Fibroblast of lung (primary cell): ENCODE measurements at places on chromosomes 4 and X. TPM values are rescaled to one million over a fixed set of nuclear protein-coding genes. Genes with fewer than 3 reads are reported as not detected.

The PNMA5 gene
- total RNA-seq: not detected in 2 replicates

The TRPC5OS gene
- not detected in 2 replicates for total RNA-seq

The DRP2 gene
- under 0.01 and 0.50 TPM in 2 replicates for total RNA-seq

The VSIG4 gene
- not detected in 2 replicates for total RNA-seq

The CXCL6 gene
- total RNA-seq: 0.17 and 0.77 TPM in 2 replicates

The PHF8 gene
- total RNA-seq: 10.8 and 16.7 TPM in 2 replicates

The ADGRL3 gene
- under 0.01 and 0.26 TPM in 2 replicates for total RNA-seq

DNA sequence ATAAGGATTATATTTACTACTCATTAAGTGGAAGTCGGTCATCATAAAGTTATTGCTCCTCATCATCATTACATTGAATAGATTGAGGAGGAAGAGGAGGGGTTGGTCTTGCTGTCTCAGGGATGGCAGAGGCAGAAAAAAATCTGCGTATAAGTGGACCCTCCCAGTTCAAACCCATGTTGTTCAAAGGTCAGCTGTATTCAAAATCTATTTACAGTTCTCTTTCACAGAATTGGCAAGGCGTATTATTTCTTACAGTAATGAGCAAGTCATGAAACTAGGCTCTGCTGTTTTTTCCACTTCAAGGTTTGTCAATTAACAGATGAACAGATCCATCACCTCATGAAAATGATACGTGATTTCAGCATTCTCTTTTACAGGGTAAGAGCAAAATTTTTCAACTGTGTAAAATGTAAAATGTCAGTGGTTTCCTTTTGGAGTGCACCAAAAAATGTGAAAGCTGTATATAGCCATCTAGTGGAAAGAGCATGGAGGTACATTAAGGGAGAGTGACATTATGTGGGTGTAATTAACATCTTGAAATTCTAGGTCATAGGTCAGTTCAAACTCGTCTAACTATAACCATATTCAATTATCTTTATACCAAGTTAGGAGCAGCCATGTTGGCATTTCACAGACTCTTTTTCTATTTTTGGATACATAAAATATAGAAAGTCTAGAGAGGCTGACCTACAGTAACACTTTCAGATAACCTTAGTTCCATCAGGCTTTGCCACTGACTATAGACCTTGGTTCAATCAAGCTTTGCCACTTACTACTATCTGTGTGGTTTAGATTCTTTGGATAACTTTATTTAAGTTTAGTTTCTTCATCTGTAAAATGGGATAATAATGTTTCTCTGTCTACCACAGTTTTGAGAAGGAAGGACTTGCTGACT, 30.1 kb downstream of the NEIL3 start:
- H3K4me3 ChIP-seq: no peak overlapping the region
- H3K36me3 ChIP-seq: no peaks in the 10 kb centered on the region
- peak; percentile 27 for DNase-seq
- no peaks in the 10 kb centered on the region for H3K4me1 ChIP-seq
- H3K27me3 ChIP-seq: no peaks in the 10 kb centered on the region
- H3K27ac ChIP-seq: no peak overlapping the region

DNA sequence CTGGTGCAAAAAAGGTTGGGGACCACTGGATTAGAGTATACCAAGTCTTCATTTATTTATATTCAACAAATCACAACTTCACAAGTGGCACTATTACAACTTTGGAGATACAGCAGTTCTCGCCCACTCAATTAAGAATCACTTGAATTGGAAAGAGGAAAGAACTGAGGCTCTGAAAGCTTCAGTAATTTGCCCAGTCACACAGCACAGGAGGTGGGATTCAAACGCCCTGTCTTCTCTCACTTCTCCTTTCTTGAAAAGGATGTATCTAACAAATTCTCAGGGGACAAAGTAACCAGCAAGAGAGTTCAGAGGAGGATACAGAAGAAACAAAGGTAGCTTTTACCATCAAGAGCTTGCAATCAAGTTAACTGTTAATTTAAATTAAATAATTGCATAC, 12.4 kb downstream of the SMIM14 start:
- DNase-seq: no peak
- H3K4me3 ChIP-seq: no peak overlapping the region
- no peak overlapping the region for H3K27ac ChIP-seq
- H3K36me3 ChIP-seq: no peaks in the 10 kb centered on the region
- no peaks in the 10 kb centered on the region for H3K27me3 ChIP-seq

- H3K27me3 ChIP-seq: no peaks in the 10 kb centered on the region
- H3K4me3 ChIP-seq: no peak overlapping the region
- H3K4me1 ChIP-seq: no peaks in the 10 kb centered on the region
- H3K36me3 ChIP-seq: no peaks in the 10 kb centered on the region
- DNase-seq: no peak
- H3K27ac ChIP-seq: no peak overlapping the region
Measured at GRCh38 chr4:39922399-39922798, 55.3 kb downstream of the PDS5A start.

DNA sequence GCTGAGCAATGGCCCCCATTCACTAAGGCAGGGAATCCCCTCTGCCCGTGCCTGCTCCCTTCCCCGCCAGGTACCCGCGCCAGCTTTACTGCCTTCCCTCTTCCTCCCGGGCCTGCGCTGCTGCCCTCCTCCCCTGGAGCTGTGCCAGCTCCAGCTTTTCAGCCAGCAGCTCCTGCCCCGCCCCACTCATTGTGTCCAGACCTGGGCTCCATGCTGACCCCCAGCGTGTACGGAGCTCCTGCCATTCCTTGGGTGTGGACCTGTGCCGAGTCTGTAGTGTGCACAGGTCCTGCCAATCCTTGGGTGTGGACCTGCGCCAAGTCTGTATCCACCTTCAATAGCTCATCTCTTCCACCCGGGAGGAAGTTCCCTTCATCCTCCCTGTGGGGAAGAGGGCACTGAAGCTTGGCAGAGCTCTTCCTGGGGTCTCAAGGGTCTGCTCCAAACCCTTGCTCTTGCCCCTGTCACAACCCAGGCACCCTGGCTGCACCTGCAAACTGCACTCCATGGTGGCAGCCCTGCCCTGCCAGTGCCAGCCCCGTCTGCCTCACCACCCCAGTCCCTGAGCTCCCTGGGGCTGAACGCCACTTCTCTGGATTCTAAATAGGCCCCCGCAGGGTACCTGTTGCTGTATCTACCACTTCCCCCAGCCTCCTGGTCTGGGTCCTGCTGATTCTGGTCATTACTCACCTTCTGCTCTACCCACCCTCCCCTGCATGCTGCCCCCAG, 63.9 kb downstream of the TRMT44 start:
- no peak overlapping the region for H3K4me3 ChIP-seq
- no peaks in the 10 kb centered on the region for H3K36me3 ChIP-seq
- H3K4me1 ChIP-seq: peaks cover 15% of the 10 kb centered on the region
- H3K27ac ChIP-seq: no peak overlapping the region
- peaks cover 8% of the 10 kb centered on the region for H3K27me3 ChIP-seq

DNA sequence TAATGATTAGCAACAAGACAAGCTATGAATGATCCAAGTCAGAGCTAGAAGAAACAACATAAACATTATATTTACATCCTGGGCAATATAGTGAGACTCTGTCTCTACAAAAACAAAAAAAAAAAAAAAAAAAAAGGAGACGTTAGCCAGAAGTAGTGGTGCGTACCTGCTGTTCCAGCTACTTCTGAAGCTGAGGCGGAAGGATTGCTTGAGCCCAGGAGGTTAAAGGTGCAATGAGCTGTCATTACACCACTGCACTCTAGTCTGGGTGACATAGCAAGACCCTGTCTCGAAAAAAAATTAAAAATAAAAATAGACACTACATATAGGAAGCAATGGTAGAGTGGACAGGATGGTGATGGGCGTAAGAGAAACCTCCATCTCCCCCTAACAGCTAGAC, 144.6 kb upstream of the VCX3A start:
- no peaks in the 10 kb centered on the region for H3K36me3 ChIP-seq
- H3K4me3 ChIP-seq: no peak overlapping the region
- DNase-seq: no peak

DNA sequence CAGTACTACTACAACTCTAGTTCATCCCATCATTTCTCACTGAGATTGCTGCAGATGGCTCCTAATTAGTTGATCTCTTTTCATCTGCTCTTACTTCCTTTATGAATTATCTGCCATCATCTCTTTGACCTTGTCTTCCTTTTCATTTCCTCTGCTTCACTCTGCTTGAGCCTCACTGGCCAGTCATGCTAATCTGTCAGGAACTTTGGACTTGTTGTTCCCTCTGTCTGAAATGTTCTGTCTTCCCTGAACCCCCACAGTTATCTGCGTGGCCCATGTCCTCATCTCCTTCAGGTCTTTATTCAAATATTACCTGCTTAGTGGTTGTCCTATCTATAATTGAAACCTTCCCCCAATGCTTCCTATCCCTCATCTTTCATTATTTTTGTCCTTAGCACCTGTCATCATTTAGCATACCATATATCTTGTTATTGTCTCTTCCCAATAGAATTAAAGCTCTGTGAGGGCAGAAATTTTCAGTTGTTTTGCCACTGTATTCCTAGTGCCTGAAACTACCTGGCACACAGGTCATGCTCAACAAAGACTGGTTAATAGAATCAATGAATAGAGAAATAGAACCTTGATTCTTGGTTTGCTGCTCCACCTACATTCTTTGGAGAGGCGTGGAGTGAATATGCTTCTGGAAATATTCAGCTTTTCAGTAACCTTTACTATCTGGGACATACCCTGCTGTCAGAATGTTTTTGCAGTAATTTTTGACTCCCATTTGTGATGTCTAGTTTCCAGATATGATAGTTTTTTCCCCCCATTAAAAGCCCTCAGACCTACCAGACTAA, 5.0 kb downstream of the SLC4A4 start:
- DNase-seq: no peak

GRCh38 chr4:161604516-161605300, 559.1 kb downstream of the FSTL5 start:
- H3K36me3 ChIP-seq: no peaks in the 10 kb centered on the region
- no peaks in the 10 kb centered on the region for H3K4me1 ChIP-seq
- H3K27me3 ChIP-seq: no peaks in the 10 kb centered on the region
- H3K27ac ChIP-seq: no peak overlapping the region
- no peak overlapping the region for H3K4me3 ChIP-seq
- DNase-seq: no peak

DNA sequence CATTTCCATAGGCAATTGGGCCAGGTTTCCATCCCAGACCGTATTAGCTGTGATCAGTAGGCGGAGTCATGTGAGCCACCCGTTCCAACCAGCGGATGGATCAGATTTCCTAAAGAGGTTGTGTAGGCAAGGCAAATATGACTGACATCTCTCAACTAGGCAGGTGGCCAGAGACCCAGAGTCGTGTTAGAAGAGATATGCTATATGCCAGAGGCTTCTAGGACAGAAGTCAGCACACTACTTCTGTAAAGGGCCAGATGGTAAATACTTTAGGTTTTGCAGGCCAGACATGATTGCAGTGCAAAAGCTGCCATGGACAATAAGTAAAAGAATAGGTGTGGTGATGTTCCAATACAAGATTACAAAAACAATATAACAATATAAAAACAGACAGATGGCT, 788.4 kb downstream of the RPA4 start:
- DNase-seq: no peak
- no peaks in the 10 kb centered on the region for H3K36me3 ChIP-seq
- H3K27ac ChIP-seq: no peak overlapping the region
- H3K4me1 ChIP-seq: no peaks in the 10 kb centered on the region

GRCh38 chrX:3609810-3610209, 103.6 kb downstream of the PRKX start:
- H3K4me1 ChIP-seq: no peaks in the 10 kb centered on the region
- peaks cover 2% of the 10 kb centered on the region for H3K36me3 ChIP-seq
- no peak overlapping the region for H3K27ac ChIP-seq
- H3K4me3 ChIP-seq: no peak overlapping the region
- no peaks in the 10 kb centered on the region for H3K27me3 ChIP-seq

DNA sequence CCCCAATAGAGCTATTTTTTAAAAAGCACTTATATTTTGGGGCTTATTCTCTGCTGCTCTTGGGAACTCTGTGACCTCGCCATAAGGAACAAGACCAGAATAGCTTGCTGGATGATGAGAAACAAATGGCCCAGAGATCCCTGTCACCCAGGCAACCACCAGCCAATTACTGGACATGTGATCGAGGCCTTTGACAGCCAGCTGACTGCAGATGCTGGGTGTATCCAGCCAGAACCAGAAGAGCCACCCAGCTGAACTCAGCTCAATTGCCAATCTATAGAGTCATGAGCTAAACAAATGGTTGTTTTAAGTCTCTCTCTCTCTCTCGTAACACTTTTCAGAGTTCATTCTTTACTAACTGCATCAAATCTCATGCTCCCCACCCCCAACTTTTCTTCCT, 24.4 kb upstream of the CITED1 start:
- no peaks in the 10 kb centered on the region for H3K4me1 ChIP-seq
- H3K27ac ChIP-seq: no peak overlapping the region
- peaks cover 3% of the 10 kb centered on the region for H3K27me3 ChIP-seq
- H3K36me3 ChIP-seq: no peaks in the 10 kb centered on the region

GRCh38 chr4:17367201-17367600, 144.7 kb downstream of the QDPR start:
- H3K36me3 ChIP-seq: no peaks in the 10 kb centered on the region
- DNase-seq: peak; percentile 6
- H3K27ac ChIP-seq: no peak overlapping the region
- H3K27me3 ChIP-seq: no peaks in the 10 kb centered on the region
- H3K4me3 ChIP-seq: no peak overlapping the region

- H3K36me3 ChIP-seq: no peaks in the 10 kb centered on the region
- no peaks in the 10 kb centered on the region for H3K27me3 ChIP-seq
- H3K27ac ChIP-seq: peak overlapping the region; percentile 40
- peak; percentile 56 for DNase-seq
- H3K4me1 ChIP-seq: peaks cover 11% of the 10 kb centered on the region
Measured at GRCh38 chr4:15402146-15402545, 25.7 kb upstream of the C1QTNF7 start.

DNA sequence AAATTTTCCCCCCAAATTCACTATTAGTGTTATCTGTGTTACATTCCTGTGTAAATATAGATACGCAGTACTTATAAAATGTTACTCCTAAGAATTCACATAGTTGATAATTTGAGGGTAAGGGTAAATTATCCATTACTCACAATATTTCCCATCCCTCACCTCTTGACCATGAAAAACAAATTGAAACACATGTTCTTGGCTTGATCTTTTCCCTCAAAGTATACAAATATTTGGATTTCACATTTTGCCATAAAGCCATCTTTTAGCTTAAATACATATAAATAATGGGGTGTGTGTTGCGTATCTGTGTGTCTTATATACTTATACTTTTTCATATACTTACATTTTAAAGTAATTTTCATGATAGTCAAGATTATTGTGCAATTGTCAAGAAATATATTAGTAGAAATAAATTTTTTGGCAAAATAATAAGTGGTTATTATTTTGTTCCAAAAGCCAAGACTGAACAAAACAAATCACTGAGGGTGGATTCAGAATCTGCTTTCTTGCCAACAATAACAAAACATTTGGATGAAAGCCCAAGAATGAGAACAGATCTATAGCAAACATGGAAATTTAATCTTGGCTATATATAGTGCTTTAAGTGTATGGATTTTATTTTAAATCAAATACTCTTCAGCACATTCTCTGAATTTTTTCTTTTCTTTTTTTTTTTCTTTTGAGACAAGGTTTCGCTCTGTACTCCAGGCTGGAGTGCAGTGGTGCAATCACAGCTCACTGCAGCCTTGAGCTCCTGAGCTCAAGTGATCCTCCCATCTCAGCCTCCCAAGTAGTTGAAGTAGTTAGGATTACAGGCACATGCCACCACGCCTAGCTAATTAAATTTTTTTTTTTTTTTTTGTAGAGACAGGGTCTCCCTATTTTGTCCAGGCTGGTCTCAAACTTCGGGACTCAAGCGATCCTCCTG, 48.5 kb upstream of the PRSS48 start:
- no peaks in the 10 kb centered on the region for H3K36me3 ChIP-seq
- peak; percentile 34 for DNase-seq
- peaks cover 11% of the 10 kb centered on the region for H3K4me1 ChIP-seq
- H3K27me3 ChIP-seq: no peaks in the 10 kb centered on the region

GRCh38 chr4:151679231-151679630, 81.6 kb downstream of the GATB start:
- DNase-seq: no peak
- peaks cover 3% of the 10 kb centered on the region for H3K4me1 ChIP-seq
- H3K4me3 ChIP-seq: no peak overlapping the region
